ENCODE measurements at places on chromosomes 3 and 15. TPM values are rescaled to one million over a fixed set of nuclear protein-coding genes. Genes with fewer than 3 reads are reported as not detected.

- H3K4me3 ChIP-seq = no peak within 1 kb of the TSS
- H3K36me3 ChIP-seq = no peaks in the 10 kb centered on the region
- no peaks in the 10 kb centered on the region for H3K4me1 ChIP-seq
- H3K27me3 ChIP-seq = no peaks in the 10 kb centered on the region
- no peak for DNase-seq
Observed at GRCh38 chr3:147409143-147410115, at the start of gene ZIC1. Gene ZIC1, plus strand, starts transcription at chr3:147409365. Its CDS starts 748 bp downstream, at chr3:147410113.

DNA sequence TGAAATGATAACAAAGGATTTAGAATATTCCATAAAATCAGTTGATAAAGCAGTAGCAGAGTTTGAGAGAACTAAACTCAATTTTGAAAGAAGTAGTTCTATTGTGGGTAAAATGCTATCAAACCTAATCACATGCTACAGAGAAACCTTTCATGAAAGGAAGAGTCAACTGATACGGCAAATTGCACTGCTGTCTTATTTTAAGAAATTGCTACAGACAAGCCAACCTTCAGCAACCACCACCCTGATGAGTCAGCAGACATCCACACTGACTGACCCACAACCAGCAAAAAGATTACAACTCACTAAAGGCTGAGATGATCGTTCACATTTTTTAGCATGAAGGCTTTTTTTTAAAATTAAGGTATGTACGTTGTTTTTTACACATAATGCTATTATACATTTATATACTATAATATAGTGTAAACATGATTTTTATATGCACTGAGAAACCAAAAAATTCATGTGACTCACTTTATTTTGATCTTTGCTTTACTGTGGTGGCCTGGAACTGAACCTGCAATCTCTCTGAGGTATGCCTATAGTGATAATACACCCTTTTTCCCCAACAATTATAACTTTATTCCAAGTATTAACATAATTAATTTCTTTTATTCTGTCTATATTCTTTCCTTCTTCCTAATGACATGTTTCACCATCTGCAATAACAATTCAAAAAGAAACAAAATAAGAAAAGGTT lies 109.9 kb downstream of the TBC1D5 start:
- H3K36me3 ChIP-seq = no peaks in the 10 kb centered on the region
- H3K27ac ChIP-seq = no peak overlapping the region
- DNase-seq = no peak
- H3K4me1 ChIP-seq = no peaks in the 10 kb centered on the region
- H3K4me3 ChIP-seq = no peak overlapping the region
- H3K27me3 ChIP-seq = no peaks in the 10 kb centered on the region

DNA sequence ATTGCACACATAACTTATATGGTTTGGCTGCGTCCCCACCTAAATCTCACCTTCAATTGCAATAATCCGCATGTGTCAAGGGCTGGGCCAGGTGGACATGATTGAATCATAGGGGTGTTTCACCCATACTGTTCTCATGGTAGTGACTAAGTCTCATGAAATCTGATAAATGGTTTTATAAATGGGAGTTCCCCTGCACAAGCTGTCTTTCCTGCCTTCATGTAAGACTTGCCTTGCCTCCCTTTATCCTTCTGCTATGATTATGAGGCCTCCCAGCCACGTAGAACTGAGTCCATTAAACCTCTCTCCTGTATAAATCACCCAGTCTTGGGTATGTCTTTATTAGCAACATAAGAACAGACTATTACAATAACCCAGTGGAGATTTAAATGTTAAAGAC lies 653.9 kb downstream of the ROBO1 start:
- no peaks in the 10 kb centered on the region for H3K36me3 ChIP-seq
- no peaks in the 10 kb centered on the region for H3K4me1 ChIP-seq
- H3K27me3 ChIP-seq = no peaks in the 10 kb centered on the region
- H3K4me3 ChIP-seq = no peak overlapping the region

GRCh38 chr15:48566668-48567067 lies 78.8 kb downstream of the FBN1 start:
- H3K4me1 ChIP-seq = no peaks in the 10 kb centered on the region
- no peaks in the 10 kb centered on the region for H3K36me3 ChIP-seq
- no peak overlapping the region for H3K4me3 ChIP-seq
- no peak for DNase-seq
- no peak overlapping the region for H3K27ac ChIP-seq

- DNase-seq = no peak
- no peaks in the 10 kb centered on the region for H3K36me3 ChIP-seq
- H3K4me1 ChIP-seq = no peaks in the 10 kb centered on the region
- no peak overlapping the region for H3K27ac ChIP-seq
Observed at GRCh38 chr15:80549191-80549590, 145.0 kb downstream of the ARNT2 start.

GRCh38 chr3:122948408-122948807 lies 79.2 kb downstream of the SEMA5B start:
- H3K27ac ChIP-seq = no peak overlapping the region
- H3K36me3 ChIP-seq = no peaks in the 10 kb centered on the region
- no peak overlapping the region for H3K4me3 ChIP-seq
- H3K27me3 ChIP-seq = no peaks in the 10 kb centered on the region
- DNase-seq = no peak
- H3K4me1 ChIP-seq = no peaks in the 10 kb centered on the region

- no peak overlapping the region for H3K27ac ChIP-seq
- no peaks in the 10 kb centered on the region for H3K36me3 ChIP-seq
- no peaks in the 10 kb centered on the region for H3K4me1 ChIP-seq
- no peak overlapping the region for H3K4me3 ChIP-seq
- no peaks in the 10 kb centered on the region for H3K27me3 ChIP-seq
Observed at GRCh38 chr3:73586628-73587027, 38.1 kb downstream of the PDZRN3 start.

GRCh38 chr3:131568460-131568859 lies 65.7 kb upstream of the MRPL3 start:
- H3K27ac ChIP-seq = no peak overlapping the region
- no peaks in the 10 kb centered on the region for H3K4me1 ChIP-seq
- no peak overlapping the region for H3K4me3 ChIP-seq
- peaks cover 2% of the 10 kb centered on the region for H3K27me3 ChIP-seq

- no peak for DNase-seq
- H3K27me3 ChIP-seq = no peaks in the 10 kb centered on the region
- no peak overlapping the region for H3K4me3 ChIP-seq
- no peaks in the 10 kb centered on the region for H3K4me1 ChIP-seq
- H3K36me3 ChIP-seq = no peaks in the 10 kb centered on the region
Observed at GRCh38 chr3:151393941-151394340, 9.4 kb upstream of the P2RY12 start.

Gene CCDC39
- not detected for total RNA-seq

Gene CNTN4
- not detected for total RNA-seq

Gene SKOR1
- total RNA-seq = 0.21 TPM

Gene SLC6A1
- total RNA-seq = not detected

Gene CLN6
- 68.7 TPM for total RNA-seq

Gene TGM5
- not detected for total RNA-seq

Gene GATM
- 7.6 TPM for total RNA-seq
